ENCODE measurements at places on chromosomes 7 and 10.

DNA sequence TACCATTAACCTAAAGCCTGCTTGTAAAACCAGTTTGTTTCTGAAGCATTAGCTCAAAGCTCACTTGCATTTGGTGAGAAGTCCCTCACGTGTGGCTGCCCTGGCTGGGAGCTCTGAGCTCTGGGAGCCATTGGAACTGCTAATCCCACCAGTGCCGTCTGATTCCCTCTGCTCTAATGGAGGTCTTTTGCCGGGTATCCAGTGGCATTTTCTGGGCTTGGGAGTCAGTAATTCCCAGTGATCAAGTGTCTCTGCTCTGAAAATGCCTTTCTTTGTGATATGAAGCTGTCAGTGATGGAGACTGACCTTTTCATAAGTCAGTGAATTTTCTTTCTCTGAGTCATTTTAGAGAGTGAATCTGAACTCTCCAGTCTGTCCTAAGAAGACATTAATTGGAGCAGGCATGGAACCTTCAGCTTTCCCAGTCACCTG lies 36.9 kb upstream of the FAM20C start:
- no peak for DNase-seq

- no peak for DNase-seq
Observed at GRCh38 chr10:29895456-29895855, 163.9 kb downstream of the JCAD start.

GRCh38 chr7:158265743-158266080 lies 321.9 kb downstream of the PTPRN2 start:
- no peak for DNase-seq

- no peak for DNase-seq
Observed at GRCh38 chr7:73582664-73583202, 4.4 kb upstream of the TBL2 start.

Measured in SHP77 treated with DMSO at 0.1 percent for 48 hours (cell line).